ENCODE measurements at places on chromosomes 5 and 9.

DNA sequence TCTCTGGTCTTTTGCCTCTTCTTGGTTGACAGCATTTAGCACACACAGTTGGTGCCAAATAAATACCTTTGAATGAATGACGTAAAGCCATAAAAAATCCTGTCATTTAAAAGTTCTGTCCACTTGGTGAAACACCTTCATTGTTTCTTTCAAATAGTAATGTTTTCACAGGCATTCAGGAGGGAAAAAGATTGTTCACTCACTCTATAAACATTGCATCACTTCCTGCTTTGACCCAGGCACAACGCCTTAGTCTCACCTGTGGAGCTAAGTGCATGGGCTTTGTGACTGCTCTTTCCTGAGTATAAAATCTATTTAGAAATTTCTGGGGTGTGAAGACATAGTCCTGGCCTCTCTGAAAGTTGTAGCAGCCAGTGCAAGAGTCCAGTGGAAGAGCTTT lies 88.9 kb upstream of the CXCL14 start:
- DNase-seq = no peak

DNA sequence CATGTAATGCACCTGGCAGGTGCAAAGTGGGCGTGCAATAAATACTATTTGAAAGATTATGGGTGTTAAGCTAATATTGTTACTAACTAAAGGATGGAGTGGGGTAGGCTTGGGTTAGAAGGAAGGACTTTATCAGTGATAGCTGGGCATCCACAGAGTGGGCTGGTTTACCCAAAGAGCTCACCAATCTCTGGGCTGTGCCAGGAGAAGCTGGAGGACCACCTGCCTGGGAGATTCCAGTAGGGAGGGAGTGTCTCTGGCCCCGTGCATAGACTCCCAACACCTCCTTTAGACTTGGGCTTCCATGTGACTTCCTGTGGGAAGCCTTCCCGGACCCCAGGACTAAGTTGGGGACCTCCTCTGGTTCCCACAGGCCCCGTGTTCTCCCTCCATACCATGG lies 5.6 kb upstream of the URM1 start:
- DNase-seq = no peak

DNA sequence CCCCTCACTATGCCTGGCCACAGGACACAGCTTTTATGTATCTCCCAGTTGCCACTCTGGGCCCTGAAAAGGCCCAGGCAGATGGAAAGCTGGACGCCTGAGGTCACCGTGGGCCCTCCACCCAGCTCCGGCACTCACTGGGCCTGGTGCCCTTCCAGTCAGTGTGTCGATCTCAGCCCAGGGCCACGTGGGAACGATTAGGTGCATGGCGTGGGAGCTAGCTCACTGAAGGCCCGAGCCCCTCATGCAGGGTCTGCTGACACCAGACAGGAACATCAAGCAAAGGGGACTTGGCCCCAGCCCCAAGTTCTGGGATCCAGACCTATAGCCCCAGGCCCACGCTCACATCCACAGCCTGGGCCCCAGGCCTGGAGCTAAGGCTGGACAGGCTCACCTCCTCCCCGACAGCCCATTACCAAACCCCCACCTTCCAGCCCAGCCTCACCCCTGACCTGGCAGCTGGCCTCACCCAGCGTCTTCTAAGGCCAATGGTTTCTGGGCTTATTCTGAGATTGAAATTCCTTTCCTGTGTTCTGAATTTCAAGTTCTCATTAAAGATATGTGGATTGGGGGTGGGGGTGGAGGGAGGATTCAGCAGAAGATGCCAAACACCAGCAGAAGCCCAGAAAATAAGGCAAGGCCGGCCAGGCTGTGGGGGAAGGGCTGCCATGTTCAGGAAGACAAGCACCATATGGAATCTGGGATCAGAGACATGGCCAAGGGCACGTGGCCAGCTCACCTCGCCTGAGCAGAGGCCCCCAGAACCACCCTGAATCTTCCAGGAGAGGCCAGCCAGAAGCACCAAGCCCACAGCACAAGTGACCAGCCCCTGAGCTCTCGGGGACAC lies 74.5 kb downstream of the ADAMTS2 start:
- DNase-seq = no peak

GRCh38 chr5:110413856-110414255 lies 312.6 kb downstream of the TMEM232 start:
- no peak for DNase-seq

GRCh38 chr5:157196045-157196444 lies 15.4 kb downstream of the ITK start:
- DNase-seq = no peak

- no peak for DNase-seq
Measured at GRCh38 chr9:76658510-76659231, 105.6 kb upstream of the PCA3 start.

- DNase-seq = no peak
Measured at GRCh38 chr5:163384669-163385068, 52.7 kb upstream of the CCNG1 start.

DNA sequence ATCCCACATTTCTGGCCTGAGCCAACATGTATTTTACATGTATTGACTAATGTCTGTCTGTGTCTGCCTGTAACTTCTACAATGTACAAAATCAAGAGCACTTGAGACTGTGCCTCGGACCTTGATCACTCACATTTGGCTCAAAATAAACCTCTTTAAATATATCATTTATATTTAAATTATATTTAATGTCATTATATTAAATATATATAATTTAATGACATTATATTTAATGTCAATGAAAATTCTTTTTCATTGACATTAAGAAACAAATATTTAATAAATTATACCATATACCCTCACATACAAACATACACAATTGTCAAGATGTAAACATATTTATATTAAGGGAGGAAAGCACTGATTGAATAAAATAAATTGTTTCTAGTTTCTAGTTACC lies 1099.8 kb upstream of the CDH18 start:
- DNase-seq = no peak

GRCh38 chr5:64806537-64806936 lies 37.8 kb downstream of the CWC27 start:
- no peak for DNase-seq

DNA sequence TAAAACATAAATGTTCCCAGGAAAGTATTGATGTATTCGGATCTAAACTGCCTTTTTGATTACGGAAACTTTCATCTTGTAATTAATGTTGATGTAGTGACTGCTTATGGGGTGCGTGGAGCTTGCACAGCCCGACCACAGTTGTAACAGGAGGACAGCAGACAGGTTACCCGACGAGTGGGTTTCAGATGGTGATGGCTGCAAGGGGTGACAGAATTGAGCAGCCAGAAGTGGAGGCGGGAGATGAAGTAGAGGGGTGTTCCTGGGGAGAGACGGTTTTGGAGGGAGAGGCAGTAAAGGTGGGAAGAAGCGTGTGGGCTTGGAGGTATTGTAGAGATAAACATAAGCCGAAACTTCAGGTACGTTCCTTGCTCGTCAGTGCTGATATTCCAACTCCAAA lies 5.8 kb downstream of the CEP72 start:
- DNase-seq = no peak

GRCh38 chr9:8251566-8251965 lies 452.0 kb upstream of the DMAC1 start:
- no peak for DNase-seq

DNA sequence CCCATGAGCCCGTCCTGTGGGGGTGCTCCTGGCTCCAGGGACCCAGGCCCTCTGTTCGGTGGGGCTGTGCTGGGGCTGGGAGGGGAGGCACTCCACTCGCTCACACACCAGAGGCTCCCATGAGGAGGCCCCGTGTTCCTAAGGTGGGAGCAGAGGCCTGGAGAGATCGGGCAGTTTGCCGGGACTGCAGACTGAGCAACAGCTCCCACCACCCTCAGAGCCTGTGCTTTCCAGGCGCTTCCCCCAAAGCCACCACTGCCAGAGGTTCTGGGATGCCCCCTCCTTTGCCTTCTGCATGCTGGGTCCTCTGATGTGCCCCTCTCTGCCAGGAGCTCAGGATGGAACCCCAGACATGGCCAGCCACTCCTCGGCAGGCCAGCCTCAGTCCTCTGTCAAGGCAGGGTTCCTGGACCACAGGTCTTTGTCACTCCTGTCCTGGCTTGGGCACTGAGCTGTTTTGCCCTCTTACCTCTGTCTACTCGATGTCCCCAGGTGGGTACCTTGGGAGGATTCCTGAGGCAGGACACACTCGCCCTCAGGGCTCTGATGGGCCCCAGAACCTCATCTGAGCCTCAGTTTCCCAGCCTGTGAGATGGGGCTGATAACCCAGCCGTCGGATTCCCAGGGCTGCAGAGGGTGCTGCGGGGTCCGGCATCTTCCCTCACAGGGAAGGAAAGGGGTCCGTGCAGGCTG lies 80.8 kb downstream of the TSPAN17 start:
- DNase-seq = no peak

DNA sequence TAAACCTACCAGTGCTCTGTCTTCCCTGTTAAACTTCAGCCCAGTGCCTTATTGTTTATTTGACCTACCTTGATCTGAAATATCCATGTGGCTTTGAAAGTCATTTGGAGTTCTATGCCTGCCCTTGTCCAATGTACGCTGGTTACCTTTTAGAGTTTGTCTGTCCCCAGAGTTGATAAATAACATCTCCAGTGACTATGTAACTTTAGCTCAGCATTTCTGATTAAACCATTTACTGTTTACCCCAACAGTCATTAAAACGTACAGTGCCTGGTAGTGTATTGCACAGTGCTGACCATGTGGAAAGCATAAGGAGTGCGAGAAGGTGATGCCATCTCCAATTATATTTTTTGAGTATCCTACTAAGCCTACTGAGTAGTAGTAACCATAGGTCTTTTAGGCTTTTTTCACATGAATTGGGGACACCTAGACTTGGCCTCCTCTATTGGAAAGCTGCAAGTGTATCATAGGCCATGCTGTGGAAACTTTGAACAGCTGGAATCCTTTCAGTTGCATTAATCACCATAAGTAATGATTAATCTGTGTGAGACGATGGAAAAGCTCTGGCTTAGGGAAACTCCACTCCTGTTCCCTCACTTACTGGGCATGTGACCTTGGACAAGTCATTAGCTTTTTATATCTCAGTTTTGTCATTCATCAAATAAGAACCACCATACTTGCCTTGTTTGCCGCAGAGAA lies 93.5 kb downstream of the MAST4 start:
- DNase-seq = no peak

- no peak for DNase-seq
Measured at GRCh38 chr9:128005923-128006322, 25.1 kb upstream of the EEIG1 start.

GRCh38 chr5:121533814-121534213 lies 317.9 kb upstream of the FTMT start:
- DNase-seq = no peak

DNA sequence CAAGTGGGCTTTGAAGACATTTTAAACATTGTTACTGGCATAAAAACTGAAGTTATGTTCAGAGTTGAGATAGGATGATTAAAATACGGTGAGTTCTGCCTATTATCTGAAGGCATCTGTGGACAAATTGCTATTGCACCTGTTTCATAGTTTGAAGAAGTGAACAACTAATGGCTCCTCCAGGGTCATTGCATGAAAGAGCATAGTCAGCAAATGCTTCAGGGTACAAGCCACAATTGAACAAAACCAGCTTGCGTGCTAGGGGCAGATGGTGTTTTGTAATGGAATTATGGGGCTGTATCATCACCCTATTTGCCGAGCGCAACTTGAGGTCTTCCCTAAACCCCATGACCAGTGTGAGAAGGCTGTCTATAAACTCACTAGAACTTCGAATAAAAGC lies 369.1 kb downstream of the MTRR start:
- DNase-seq = no peak

DNA sequence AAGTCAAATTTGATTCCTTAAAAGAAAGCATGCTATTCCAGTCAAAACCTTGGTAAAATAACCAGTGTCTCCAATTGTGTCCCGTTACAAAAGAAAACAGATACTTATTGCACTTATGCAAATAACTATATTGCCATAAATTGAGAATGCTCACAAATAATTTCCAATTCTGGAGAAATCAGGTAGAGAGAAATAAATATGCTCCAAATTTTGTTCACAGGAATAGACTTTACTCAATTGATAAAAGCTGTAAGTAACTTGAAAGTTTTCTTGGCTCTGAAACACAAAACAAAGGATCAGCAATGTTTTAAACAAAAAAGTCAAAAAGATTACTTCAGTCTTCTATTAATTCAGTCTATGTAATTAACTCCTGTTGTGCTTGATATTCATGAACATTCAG lies 7.8 kb upstream of the DTWD2 start:
- no peak for DNase-seq

GRCh38 chr9:31776471-31776870 lies 608.0 kb upstream of the ACO1 start:
- no peak for DNase-seq

DNA sequence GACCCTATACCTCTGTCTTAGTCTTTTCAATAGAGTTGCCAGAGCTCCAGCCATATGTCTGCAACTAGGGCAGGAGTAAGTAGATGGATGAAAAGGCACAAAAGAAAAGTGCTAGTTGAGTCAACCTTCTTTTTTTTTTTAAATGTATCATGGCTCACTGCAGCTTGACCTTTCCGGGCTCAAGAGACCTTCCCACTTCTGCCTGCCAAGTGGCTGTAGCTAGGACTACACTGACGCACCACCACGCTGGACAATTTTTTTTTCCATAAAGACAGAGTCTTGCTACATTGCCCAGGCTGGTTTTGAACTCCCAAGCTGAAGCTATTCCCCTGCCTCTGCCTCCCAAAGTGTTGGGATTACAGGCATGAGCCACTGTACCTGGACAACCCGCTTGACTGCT lies 27.3 kb downstream of the FOXE1 start:
- no peak for DNase-seq

DNA sequence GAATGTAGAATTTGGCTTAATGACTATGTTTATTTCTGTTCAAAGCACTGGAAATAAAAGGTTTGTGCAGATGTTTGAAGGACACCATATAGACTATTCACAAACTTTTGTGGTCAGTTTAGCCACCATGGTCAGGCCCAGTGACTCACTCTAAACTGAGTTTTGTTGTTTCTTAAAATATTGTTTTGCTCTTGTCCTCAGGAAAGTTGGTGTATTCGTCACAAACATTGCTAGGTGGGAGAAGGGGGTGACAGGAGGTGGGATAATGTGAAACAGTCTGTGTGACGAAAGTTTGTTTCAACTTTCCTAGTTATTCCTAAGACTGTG lies 35.0 kb upstream of the LIFR start:
- no peak for DNase-seq

GRCh38 chr5:163385271-163385670 lies 52.1 kb upstream of the CCNG1 start:
- no peak for DNase-seq

DNA sequence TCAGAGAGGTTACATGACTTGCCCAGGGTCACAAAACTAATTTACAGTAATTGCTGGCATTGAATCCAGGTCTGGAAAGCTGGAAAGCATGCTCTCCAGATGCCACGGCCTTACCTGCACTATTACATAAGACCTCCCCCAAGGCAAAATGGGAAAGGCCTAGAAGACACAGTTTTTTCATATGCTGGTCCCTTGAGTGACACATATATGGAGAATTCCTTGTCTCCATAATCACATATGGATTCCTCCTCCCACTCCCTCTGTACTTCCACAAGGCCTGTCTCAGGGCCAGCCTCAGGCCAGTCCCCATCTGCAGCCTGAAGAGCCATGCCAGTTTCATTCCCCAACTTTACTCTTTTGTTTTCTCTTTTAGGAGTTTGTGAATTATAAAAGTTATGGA lies 28.6 kb upstream of the MEIKIN start:
- no peak for DNase-seq
